ENCODE measurements at places on chromosomes 2 and 18. TPM values are rescaled to one million over a fixed set of nuclear protein-coding genes. Genes with fewer than 3 reads are reported as not detected.

The AKAIN1 gene
- not detected for total RNA-seq

The SLC9A4 gene
- not detected for total RNA-seq

The BIRC6 gene
- total RNA-seq = 131 TPM

The ABCA12 gene
- total RNA-seq = not detected

The RESP18 gene
- total RNA-seq = not detected

The COL5A2 gene
- total RNA-seq = 325 TPM

The IL1RN gene
- total RNA-seq = not detected

The VSNL1 gene
- total RNA-seq = not detected

The PPP4R1 gene
- 112 TPM for total RNA-seq

The ADRA2B gene
- total RNA-seq = not detected

The B4GALT6 gene
- total RNA-seq = 4.8 TPM

The CPS1 gene
- total RNA-seq = 7.2 TPM

The EVA1A gene
- total RNA-seq = 116 TPM

The C2orf76 gene
- 9.3 TPM for total RNA-seq

The LINC00305 gene
- total RNA-seq = not detected

The BOLL gene
- total RNA-seq = not detected

The TACR1 gene
- not detected for total RNA-seq

The HOXD1 gene
- total RNA-seq = 1.8 TPM

The TMEM163 gene
- 6.6 TPM for total RNA-seq

The PPP4R3B gene
- 43.8 TPM for total RNA-seq

The FLACC1 gene
- 1.0 TPM for total RNA-seq

The CRYGA gene
- not detected for total RNA-seq

The MYO7B gene
- 0.47 TPM for total RNA-seq

The PMAIP1 gene
- total RNA-seq = 10.4 TPM

The MOGAT1 gene
- not detected for total RNA-seq

The HOXD10 gene
- total RNA-seq = not detected

The ABCB11 gene
- total RNA-seq = 0.18 TPM

The ACKR3 gene
- 14.4 TPM for total RNA-seq

The PXDN gene
- 313 TPM for total RNA-seq

The IGFBP5 gene
- 52.9 TPM for total RNA-seq

The REG3G gene
- not detected for total RNA-seq

All from endothelial cell of coronary artery (primary cell).